Adrenal gland (tissue), 19 donors: ENCODE measurements at places on chromosomes 11 and 22. TPM values are rescaled to one million over a fixed set of nuclear protein-coding genes. Genes with fewer than 3 reads are reported as not detected.

DNA sequence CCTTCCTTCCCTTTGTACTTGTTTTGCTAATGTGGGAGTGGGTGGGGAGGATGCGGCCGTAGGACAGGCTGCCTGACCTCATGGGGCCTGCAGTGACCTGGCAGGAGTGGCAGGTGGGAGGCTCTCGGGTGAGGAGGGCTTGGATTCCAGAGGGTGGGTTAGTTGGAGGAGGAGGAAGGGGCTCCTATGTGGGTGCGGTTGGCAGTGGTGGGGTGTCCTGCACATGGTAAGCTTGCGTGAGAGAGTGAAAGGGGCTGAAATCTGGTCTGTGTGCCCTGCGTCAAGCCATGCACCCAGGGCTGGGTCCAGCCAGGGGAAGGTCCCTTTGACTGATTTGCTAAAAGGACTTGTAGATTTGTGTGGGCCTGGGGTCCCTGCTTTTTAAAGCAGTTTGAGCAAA is 90.7 kb upstream of the OR4B1 start:
- H3K4me1 ChIP-seq: no peaks in the 10 kb centered on the region
- no peak overlapping the region for H3K27ac ChIP-seq
- H3K4me3 ChIP-seq: no peak overlapping the region
- H3K27me3 ChIP-seq: no peaks in the 10 kb centered on the region
- H3K36me3 ChIP-seq: peaks cover 8% of the 10 kb centered on the region

DNA sequence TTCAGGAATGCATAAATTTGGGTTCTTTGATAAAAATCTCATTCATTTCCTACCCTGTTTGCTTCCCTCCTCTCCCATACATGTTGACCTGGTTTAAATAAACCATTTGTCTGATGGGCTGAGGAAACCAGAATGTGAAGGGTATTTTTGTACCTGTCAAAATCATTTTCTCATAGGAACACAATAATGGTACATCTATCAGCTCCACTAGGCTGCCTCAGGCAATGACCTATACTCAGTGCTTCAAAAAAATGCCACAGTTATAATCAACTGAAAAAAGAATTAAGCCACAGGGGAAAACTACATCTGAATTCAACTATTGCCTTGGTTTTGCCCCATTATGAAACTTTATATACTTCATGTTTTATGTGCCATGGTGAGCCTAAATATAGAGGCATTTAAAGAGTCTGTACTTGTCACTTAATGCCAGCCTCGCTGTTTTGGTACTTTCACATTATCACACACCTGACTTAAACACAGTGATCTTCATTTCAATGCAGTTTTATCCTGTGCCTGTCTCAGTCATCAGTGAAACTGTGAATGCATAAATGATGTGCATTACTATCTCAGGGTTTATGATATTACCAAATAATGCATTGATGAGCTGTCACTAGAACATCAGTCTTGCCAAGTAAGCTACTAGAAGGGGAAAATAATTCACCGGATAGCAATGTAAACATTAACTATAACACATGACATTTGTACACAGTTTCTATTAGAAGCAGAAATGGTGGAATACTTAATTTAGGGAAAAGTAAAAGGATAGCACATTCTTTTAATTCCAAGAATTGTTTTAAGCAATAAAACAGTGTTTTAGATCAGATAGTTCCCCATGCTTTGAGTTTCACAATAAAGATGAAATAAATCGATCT is 92.7 kb downstream of the MSANTD4 start:
- DNase-seq: no peak
- no peaks in the 10 kb centered on the region for H3K36me3 ChIP-seq
- no peak overlapping the region for H3K4me3 ChIP-seq
- no peak overlapping the region for H3K27ac ChIP-seq

GRCh38 chr22:39739338-39740027 is 154.1 kb downstream of the ENTHD1 start:
- no peak overlapping the region for H3K4me3 ChIP-seq
- no peaks in the 10 kb centered on the region for H3K36me3 ChIP-seq
- no peaks in the 10 kb centered on the region for H3K4me1 ChIP-seq
- DNase-seq: no peak
- no peak overlapping the region for H3K27ac ChIP-seq
- H3K27me3 ChIP-seq: peaks cover 4% of the 10 kb centered on the region

DNA sequence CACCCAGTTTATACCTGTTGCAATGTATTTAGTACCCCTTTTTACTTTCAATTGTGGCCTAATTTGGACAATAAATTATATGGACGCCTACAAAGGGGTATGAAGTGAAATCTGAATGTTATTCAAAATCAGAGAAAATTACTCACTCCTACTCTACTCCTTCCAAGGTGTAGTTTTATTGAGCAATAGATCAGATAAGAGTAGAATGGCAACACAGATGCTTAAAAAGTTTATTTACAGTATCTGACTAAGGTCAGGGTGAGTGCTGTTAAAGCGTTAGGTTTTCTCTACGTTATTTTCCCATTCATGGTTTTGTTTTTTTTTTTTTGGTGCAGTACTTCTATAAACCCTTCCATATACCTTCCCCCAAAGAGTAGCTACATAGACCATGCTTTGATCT is 805.6 kb downstream of the KCNA4 start:
- H3K27ac ChIP-seq: no peak overlapping the region
- H3K4me1 ChIP-seq: no peaks in the 10 kb centered on the region
- no peaks in the 10 kb centered on the region for H3K27me3 ChIP-seq
- H3K36me3 ChIP-seq: no peaks in the 10 kb centered on the region

OLFML1 gene
- 5.3 TPM for polyA plus RNA-seq

SCGB2A2 gene
- polyA plus RNA-seq: not detected
